HCT116 (cell line): ENCODE measurements at places on chromosomes 16 and 17.
A peak's percentile ranks its signal among the peaks of the same experiment; 100 is the strongest.

GRCh38 chr16:74275031-74275636, 21.5 kb upstream of the PSMD7 start:
- DNase-seq: peak; percentile 13

DNA sequence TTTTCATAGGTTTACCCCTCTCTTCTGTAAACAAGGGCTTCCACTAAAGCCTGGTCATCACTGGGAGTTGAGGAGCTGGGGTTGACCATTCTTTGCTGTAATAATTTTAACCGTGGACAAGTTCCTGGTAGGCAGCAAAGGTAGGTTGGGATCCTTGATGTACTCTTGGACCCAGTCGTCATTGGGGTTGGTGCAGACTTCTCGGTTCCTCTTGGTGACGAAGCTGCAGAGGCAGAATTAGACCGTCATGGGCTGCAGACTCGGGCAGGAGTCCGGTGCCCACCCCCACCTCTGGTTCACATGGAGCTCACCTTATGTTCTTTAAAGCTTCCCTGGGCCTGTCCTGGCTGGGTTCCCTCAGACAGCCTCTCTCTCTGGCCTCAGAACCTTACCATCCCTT, 3.8 kb downstream of the CCL16 start:
- DNase-seq: no peak

DNA sequence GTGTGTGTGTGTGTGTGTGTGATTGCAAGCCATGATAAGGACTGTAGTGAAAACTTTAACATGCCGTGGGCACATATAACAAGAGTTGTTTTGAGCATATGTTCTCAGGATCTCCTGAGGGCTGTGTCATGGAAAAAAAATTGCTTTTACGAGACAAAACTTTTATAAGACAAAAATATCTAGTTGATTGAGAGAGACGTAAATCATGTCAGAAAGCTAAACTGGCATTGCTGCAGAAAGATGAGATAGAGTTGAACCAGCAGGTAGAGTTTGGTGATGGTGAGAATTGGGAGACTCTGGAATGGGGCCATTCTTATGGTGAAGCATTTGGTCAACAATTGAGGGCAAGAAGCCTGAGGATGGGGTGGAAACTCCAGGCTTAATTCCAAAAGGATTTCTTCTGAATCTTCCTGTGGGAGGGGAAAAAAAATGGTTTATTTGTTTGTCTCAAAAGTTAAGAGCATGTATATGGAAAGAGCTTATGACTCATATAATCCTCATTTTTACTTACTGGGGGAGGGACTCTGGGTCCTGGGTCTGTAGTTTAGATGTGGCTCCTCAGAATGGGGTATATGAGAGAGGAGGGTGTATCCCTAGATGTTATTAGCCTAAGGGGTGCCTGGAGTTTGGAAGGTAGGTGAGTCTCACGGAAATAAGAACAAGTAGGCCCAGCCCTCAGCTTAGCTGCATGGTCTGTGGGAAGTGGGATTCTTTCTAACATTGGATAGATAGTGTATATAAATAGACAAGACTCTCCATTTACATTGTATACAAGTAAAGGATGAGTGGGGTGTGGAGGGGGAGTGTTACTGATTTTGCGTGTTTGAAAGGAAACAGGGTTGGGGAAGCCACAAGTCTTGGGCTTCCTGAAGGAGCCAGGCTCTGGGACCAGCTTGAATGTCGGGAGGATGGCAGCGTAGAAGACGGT, 7.1 kb downstream of the MINK1 start:
- DNase-seq: no peak

DNA sequence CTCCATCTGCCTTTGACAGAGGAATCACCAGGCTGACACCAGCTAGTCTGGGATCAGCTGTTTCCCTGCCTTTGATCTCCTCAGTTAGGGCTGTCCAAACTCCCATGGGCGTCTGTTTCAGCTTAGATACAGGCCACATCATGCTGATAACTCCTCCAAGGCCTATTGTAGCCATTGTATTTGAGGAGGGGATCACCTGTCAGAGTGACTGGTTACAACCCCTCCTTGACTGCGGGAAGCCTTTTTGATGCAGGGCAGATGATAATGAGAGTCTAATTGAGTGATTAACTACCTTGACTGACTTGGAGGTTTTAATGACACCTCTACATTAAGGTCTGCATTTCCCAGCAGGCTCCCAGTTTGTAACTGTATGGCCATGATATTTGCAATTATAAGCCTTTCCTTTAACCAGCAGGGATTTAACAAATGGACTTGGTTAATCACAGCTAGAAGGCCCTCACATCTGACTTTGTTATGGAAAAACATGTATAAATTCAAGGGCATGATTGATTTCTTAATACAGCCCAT, 863.5 kb downstream of the KCNJ2 start:
- DNase-seq: no peak

GRCh38 chr17:75976175-75976848, 2.7 kb downstream of the ACOX1 start:
- DNase-seq: no peak

DNA sequence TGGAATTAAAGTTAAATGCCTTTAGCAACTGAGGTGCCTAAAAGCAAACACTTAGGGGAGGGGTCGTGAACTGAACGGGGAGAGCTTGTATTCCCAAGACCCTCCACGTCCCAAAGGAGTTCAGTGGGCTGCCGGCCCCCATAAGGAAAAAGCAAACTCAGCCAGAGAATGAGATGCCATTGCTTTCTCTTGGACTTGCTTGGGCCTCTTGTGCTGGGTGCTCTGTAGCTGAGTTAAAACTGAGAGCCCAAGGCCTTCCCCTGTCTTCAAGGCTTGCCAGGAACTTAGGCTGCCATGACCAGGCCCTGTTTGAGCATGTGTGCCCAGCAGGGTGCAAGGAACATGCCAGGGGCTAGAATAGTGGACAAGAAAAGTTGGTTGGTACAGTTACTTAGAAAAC, 199.8 kb downstream of the IRX3 start:
- no peak for DNase-seq

GRCh38 chr17:3695129-3695722, 729 bp downstream of the P2RX5 start:
- no peak for DNase-seq

- no peak for DNase-seq
These were observed 168.5 kb downstream of the UTP18 start for GRCh38 chr17:51428668-51429495.

GRCh38 chr17:69326377-69327059, 415 bp downstream of the ABCA5 start:
- DNase-seq: no peak

GRCh38 chr17:31693433-31694220, 165.4 kb downstream of the COPRS start:
- no peak for DNase-seq

- DNase-seq: peak; percentile 61
These were observed 4.5 kb downstream of the FBXL19 start for GRCh38 chr16:30927789-30928378.

GRCh38 chr16:50398336-50398735, 29.5 kb upstream of the BRD7 start:
- no peak for DNase-seq

GRCh38 chr17:57940653-57941329, 14.4 kb downstream of the CUEDC1 start:
- DNase-seq: no peak
